ENCODE measurements at places on chromosomes 5 and 9.

DNA sequence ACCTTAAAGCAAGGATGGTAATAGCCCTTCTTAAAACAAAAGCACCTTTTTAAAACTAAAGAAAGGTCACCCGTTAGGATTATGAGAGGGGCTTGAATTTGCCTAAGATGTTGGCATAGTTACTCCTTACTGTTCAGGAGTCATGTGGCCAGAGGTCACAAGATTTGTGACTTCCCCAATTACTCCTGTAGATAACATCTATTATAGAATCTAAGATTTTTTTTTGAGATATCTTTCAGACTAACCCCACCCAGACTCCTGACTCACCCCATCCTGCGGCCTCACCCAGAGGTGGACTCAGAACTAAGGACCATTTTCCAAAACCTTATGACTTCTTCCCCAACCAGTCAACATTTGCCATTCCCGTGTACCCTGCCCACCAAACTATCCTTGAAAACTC lies 2.4 kb downstream of the CD180 start:
- DNase-seq, result no peak

DNA sequence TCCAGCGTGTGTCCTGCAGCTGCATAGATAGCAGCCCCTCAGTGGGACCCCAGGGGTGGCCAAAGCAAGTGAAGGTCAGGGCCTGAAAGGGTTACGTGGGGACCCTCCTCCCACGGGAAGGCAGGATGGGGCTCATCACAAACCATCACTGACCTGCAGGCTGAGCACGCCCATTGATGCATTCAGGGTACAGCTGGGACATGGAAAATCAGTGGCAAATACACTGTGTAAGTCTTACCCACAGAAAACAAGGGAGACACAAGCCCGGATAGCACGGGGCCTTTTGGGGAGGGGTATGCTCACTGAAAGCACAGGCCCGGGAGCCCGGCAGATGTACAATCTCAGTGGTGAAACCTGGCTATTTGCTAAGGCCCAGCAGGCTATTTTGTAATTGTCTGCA lies 49.1 kb downstream of the SEMA4D start:
- no peak for DNase-seq

DNA sequence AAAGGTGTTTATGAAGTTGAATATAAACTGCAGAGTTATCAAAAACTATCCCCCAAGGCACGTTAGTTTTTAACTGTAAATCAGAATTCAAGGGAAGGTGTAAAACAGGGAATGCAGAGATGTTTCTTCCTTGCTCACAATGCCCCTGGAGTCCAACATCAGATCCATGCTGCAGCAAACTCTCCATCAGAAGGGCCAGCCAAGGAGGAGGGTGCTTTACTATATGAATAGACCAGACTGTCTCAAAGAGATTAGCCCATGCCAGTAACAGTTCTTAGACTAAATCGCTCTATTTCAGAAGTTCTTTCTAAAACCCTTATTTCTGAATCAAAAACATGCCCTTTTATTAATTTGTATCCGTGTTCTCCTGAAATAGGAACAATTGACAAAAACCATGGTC lies 362.8 kb upstream of the RPS23 start:
- no peak for DNase-seq

- DNase-seq, result no peak
Measured at GRCh38 chr5:37771731-37772130, 68.1 kb downstream of the GDNF start.

DNA sequence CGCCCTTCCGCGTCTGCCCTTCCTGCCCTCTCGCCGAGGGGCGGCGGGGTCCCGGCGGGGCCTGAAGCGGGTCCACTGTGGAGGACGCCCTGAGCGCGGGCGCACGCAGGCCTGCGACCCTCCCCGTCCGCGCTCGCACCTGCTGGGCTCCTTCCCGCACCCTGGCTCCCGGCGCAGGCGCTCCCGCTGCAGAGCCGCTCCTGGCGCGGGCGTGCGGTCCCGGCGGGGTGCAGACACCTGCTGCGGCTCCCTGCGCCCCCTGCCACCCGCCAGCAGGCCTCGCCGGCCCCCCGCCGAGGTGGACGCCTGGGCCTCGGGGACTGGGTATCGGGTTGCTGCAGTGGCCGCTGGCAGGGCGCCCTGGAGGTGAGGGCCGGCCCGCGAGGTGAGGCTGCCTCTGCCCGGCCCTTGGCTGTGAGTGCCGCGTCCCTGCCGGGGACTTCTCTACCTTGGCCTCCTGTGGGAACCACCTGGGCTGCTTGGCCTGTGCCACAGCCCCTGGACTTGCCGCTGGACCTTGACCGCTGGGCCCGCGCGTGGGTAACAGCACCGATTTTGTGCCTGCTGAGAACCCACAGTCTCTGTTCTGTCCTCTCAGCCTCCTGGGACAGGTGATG lies 627 bp downstream of the ARRDC1 start:
- DNase-seq, result no peak

DNA sequence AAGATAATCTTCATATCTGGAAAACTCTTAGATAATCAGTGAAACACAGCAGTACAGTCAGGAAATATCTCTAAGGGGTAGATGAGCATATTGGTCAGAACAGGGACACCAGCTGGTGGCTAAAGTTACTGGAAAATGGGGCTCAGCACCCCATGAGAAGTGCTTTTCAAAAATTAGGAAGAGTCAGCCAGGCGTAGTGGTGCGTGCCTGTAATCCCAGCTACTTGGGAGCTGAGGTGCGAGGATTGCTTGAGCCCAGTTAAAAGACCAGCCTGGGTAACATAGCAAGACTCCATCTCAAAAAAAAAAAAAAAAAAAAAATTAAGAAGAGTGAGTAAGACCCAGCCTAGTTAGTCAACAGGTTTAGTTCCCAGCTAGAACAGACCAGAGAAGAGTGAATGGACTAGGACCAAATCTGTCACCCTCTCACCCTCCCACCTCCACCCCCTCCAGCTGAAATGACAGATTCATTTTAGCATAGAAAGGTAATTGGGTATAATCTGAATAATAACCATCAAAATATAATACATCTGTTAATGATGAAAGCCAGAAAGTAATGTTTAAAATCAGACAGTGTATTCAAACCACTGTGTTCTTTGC lies 120.9 kb downstream of the CDC42SE2 start:
- no peak for DNase-seq

DNA sequence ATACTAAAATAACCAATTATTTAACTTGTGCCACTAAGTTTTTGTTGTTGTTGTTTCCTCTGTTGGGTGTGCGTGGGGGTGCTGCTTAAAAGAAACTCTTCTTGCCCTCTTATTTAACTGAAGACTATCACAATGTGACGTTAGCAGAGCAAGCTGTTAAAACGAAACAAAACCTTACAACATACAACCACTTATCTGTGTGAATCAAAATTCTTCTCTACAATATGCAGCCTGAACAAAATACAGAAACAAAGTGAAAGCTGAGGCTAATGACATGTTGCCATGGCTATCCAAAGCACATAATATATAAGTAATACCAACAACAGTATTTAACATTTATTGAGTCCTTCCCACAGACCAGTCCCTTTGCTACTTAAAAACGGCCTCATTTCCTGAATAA lies 291.0 kb downstream of the FBXL17 start:
- no peak for DNase-seq

GRCh38 chr9:19769213-19769612 lies 19.6 kb downstream of the SLC24A2 start:
- no peak for DNase-seq

DNA sequence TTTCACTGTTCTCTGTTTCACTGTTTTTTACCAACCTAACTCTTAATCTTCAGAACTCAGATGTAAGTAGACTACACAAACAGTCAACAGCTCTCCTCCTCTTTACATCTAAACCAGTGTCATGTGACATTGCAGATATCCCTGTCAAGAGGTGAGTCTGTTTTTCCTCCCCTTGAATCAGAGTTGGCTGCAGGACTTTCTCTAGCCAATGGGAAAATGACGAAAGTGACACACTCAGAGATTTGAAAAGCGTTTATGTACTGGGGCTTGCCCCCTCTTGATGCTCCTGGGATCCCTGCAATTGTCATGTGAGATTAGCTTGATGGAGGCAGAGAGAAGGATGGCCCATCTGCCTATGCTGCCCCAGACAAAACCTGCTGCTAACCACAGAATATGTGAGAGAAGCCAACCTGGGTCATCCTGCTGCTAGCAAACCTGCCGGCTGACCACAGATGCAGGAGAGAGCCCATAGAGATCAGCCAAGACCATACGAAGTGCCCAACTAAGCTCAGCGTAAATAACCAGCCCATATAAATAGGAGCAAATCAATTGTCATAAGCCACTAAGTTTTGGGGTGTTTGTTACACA lies 111.1 kb downstream of the ASTN2 start:
- no peak for DNase-seq

GRCh38 chr9:72489986-72490385 lies 31.4 kb upstream of the TMC1 start:
- DNase-seq, result no peak

DNA sequence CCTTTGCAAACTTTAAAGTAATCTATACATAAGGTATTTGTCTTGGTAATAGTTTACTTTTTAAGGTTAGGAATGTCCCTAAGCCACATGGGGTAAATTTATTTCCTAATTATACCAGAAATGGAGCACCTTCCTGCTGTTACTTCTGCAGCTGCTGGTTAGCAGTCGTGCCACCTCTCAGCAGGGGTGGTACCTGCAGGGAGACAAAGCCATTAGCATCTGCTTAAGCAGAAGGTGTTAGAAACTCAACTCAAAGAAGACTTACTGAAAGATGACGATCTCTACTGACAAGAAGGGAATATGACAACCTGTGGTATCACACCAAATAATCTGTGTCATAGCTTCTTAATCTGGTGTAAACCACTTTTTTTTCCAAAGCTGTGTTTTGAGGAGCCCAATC lies 173.7 kb downstream of the BRINP1 start:
- no peak for DNase-seq

DNA sequence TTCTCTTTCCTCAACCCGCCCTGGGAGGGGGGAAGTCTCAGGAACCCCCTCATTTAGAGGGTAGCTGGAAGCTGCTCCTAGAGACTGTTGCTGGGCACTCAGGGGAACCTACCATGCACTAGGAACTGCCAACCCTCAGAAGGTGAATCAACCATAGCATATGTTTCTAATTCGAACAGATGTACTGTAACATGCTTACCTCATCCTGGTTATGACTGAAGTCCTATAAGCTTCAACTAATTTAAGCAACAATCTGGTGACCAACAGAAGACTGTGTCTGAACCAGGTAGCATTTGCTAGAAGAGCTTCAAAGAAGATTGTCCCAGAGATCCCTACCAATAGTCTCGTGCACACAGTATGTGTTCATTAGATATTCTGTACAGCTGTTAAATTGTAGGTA lies 5.7 kb upstream of the PRDM6 start:
- DNase-seq, result no peak

DNA sequence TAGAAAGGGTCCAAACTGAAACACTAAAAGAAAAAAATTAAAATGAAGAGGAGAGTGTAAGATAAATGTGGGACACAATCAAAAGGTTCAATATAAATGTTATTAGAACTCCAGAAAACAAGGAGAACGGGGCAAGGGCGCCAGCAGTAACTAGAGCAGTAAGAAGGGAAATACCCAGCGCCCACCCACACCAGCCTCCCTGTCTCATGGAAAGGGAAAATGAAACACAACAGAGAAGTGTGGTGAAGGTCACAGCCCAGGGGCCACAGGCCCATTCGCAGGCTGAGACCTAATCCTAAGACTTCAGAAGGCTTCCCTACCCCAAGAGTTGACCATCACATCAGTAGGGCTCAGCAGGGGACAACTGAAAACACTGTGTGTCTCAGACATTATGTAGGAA lies 45.8 kb upstream of the CLK4 start:
- DNase-seq, result no peak

DNA sequence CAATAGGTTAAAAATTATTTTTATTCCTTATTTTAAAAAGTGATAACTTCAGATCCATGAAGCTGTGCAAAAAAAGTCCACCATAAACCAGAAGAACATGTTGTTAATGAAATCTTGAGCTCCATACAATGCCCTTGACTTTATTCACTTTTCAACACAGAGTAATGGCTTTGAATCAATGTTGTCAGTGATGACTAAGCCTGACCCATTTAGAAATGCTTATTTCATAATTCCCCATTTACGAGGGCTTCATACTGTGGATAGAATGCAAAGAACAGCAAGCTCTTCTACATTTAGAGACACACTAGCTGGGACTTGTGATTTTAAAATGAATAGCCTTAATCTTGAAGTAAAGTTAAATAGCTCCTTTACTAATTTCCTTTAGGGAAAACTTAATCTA lies 25.7 kb upstream of the IL9 start:
- DNase-seq, result no peak

DNA sequence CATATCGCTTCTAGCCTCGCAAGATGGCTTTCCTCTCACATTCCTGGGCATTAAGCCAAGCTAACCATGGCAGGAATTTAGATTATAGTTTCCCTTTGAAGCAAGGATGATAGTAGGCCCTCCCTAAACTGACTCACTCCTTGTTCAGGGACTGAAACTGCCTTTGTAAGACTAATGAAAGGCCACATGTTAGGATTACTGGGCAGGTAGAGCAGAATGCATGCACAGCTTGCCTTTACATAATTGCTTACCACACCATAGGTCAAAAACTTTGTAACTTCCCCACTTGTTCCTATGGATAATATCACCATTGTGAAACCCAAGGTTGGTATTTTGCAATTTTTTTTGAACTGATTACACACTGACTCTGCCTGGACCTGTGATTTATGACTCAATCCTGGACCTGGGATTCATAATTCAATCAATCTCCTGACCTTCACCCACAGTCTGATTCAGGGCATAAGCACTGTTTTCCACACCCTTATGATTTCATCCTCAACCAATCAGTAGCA lies 41.0 kb upstream of the PRDM9 start:
- DNase-seq, result no peak

DNA sequence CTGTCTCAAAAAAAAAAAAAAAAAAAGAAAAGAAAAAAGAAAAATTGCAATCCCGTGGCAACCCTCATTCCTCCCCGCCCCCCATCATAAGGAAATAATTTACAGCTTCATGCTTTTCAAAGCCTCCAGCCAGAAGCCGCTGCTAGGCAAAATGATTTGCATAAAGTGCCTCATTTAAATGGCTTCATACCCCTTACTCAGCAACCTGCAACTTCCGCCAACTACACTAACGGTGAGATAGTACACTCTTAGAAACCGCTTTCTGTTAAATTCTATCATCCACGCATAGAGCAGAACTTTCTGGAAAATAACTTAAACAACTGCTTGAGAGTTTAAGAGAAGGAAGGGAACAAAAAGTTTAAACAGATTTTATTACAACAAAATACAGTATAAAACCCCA lies 17.8 kb downstream of the SERINC5 start:
- no peak for DNase-seq

DNA sequence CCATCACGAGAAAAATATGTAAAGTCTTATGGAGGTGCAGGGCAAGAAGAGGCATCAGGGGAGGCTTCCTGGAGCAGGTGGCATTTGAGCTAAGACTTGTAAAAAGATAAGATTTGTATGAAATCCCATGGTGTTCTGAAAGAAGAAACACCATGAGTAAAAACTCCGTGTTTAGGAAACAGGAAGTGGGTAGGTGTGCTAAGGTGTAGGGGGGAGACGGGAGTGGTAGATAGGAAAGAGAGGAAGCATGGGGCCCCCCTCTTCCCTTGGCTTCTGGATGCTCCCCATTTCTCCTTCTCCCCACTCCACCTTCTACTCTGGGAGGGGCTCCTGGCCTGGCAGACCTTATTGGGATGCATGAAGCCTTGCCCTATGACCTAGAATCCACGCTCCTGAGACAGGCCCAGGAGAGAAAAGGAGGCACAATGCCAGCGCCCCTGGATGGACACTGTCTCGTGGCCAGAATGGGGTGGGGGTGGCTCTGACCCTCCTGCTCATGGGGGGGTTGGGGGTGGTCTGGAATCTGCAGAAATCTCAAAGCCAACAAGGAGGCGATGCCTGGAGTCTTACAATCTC lies 103.6 kb downstream of the GTF3C4 start:
- DNase-seq, result no peak

Data from NCI-H187 (cell line).